Femur (tissue), 1 donor: ENCODE measurements at places on chromosomes 3 and 15.

GRCh38 chr3:184582646-184583577, 21.3 kb downstream of the EPHB3 start:
- DNase-seq: no peak

DNA sequence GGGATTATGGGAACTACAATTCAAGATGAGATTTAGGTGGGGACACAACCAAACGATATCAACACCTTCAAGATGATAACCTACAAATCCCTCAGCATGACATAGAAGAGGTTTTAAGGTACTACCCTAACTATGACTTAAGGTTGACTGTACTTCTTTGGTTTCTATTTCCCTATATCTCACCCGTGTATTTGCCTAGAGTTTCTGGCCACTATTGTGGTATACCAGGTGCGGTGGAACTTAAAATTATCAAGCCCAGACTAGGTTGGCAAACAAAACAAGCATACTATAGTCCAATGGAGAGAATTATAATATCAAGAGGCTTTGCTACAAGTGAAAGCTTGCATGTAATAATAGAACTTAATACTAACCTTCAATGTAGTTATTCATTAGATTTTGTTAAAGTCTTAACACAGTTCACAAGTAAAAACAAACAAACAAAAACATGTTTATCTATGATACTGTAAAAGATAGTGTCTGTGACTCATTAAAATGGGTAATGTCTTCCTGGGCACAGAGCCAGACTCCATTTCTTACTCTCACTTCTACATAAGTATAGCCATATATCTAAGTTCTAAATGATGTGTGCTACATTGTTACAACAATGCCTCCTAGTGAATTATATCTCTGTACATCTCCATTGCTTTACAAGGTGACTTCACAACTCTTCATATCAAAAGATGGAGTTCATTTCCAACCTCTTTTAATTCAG, 479.1 kb downstream of the ZBBX start:
- DNase-seq: no peak

GRCh38 chr15:33197636-33198035, 3.1 kb upstream of the FMN1 start:
- DNase-seq: no peak

GRCh38 chr15:41429003-41429890, 12.4 kb downstream of the RTF1 start:
- no peak for DNase-seq

DNA sequence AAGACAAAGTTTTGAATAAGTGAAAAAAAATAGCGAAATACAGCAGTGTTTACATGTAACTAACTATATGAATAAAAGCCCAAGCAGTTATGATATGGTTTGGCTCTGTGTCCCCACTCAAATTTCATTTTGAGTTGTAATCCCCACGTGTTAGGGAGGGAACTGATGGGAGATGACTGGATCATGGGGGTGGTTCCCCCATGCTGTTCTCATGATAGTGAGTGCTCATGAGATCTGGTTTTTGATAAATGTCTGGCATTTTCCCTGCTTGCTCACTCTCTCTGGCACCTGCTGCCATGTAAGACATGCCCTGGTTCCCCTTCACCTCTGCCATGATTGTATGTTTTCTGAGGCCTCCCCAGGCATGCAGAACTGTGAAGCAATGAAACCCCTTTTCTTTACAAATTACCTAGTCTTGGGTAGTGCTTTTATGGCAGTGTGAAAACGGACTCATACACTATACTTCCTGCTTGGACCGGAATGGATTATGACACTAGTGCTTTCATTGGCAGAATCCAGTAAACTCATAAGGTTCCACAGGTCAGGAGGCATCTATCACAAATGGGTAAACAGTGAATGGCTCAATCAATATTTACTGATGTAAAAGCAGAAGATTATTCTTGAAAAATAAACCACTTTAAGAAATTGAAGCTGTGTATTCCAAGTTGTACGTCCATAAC, 192.1 kb downstream of the CBLB start:
- DNase-seq: no peak
